H54 (cell line): ENCODE measurements at places on chromosomes 7 and 10.

- no peak for DNase-seq
Measured at GRCh38 chr10:11578802-11579255, 32.6 kb downstream of the USP6NL start.

- DNase-seq = peak; percentile 48
Measured at GRCh38 chr10:30583778-30584415, 45.7 kb downstream of the LYZL2 start.

GRCh38 chr7:137446025-137446424 is 102.5 kb upstream of the PTN start:
- DNase-seq = no peak

DNA sequence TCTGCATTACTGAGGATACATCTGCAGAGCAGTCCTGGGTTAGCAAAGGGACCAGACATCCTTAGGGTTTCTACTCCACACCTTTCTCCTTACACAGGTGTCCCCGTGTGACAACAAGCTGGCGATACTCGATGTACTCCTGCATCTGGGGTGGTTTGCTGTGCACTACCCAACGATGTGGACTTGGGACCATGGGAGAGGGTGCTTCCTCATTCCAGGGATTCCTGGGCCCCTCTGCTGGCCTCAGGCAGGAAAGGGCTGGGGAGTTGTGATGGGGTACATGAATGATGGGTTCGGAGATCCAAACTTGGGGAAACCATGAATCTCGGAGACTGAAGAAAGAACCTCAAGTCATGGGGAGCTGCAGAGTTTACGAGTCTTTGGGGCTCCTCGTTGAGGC is 179.6 kb upstream of the GALNT17 start:
- DNase-seq = no peak

DNA sequence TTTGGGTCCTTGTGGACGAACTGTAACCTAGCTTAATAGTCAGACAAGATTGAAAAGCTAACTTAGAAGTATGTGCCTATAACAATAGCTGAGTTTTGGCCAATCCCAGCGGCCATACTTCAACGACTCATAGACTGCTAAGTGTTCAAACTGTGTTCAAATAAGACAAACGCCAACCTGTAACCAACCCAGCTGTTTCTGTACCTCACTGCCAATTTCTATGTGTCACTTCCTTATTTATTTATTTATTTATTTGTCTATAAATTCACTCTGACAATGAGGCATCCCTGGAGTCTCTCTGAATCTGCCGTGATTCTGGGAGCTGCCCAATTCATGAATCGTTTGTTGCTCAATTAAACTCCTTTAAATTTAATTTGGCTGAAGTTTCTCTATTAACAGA is 21.7 kb downstream of the ST8SIA6 start:
- DNase-seq = no peak
